ENCODE measurements at places on chromosomes 13 and 19. TPM values are rescaled to one million over a fixed set of nuclear protein-coding genes. Genes with fewer than 3 reads are reported as not detected.
A peak's percentile ranks its signal among the peaks of the same experiment; 100 is the strongest.

DNA sequence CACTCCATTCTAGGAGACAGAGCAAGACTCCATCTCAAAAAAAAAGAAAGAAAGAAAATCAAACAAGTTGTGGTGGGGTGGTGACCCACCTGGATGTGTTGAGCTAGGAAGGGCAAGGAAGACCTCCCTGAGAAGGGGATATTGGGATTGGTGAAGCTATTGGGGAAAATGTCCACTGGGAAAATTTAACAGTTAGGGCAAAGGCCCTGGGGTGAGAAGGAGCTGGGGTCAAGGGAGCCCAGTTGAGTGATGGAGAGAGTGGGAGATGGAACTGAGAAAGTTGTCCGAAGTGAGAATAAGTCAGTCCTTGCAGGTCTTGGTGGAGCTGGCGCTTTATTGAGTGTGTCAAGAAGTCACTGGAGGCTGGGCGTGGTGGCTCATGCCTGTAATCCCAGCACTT is 5.9 kb downstream of the SERTAD3 start:
- no peak for DNase-seq

DNA sequence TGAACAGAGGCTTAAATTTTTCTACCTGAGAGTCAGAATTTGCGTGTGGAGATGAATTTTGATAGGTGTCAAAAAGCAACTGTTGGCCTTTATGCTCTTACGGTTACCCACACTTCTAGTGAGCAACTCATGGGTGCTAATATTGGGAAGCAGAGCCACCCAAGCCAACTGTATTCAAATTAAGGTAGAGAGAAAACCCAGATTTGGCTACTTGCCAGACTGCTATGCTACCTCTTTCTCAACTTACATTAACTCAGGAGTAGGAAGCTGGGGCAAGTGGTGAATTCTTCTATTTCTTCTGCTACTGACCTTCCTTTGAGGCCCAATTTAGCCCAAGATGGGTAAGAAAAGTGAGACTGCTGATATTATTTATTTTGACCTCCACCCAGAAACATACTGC is 83.9 kb downstream of the OLFM4 start:
- DNase-seq, result no peak

DNA sequence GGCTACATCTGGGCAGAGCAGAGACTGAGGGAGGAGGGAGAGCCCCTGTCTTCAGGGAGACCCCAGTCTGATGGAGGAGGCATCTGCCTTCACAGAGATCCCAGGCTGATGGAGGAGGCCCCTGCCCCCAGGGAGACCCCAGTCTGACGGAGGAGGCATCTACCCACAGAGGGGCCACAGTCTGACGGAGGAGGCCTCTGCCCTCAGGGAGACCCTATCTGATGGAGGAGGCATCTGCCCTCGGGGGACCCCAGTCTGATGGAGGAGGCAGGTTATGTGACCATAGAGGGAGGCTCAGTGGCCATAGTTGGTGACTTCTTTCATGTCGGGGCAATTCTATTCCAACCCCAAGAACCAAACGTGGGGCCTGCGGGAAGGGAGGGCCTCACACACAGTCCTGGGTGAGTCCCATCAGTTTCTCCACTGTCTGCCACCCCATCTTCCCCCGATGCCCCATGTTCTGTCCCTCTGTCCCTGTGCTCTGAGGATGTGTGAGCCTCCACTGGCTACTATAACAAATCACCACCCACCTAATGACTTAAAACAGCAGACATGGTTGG is 14.3 kb downstream of the MISP start:
- no peak for DNase-seq

GRCh38 chr13:101309014-101309619 is 107.2 kb downstream of the NALCN start:
- DNase-seq, result no peak

DNA sequence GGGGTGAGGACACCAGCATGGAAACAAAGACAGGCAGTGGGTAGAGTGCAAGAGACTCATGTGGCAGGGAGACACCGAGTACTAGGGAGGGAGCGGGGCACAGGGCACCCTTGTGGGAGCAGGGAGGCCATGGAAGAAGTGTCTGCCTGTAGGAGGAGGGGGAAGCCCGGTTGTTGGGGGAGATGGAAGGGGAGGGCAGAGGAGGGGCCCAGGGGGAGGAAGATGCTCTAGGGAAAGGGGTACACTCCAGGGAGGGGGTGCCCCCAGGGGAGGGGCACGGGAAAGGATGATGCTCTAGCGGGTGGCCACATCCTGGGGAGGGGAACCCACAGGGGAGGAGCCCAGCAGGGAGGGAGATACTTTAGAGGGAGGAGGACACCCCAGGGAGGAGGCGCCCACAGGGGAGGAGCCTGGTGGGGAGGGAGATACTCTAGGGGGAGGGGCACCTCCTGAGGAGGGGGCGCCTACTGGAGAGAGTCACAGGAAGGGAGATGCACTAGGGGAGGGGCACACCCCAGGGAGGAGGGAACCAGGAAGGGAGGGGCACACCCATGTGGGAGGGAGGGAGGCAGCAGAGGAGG is 24.9 kb downstream of the CPAMD8 start:
- DNase-seq, result no peak

GRCh38 chr19:44611812-44612295 is 1.5 kb upstream of the IGSF23 start:
- DNase-seq, result no peak

- no peak for DNase-seq
Observed at GRCh38 chr19:37961198-37961597, 54.2 kb downstream of the SIPA1L3 start.

GRCh38 chr19:30092721-30093569 is 150.9 kb downstream of the URI1 start:
- no peak for DNase-seq

DNA sequence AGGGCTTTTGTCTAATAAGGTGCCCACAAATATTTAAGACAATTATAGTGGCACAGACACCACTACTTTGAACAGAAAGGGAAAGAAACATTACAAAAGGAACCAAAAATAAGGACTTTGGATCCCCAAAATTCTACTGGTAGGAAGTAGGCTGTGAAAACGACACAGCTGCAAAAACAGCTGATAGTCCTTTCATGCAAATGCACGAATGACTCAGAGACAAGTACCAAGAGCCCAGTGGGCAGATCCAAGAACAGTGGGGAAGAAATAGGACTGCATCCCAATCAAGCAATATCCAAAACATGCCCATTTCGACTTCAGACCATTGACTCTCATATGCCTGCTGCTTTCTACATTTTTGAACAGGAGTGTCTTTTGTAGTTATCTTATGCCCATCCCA is 269.4 kb upstream of the NBEA start:
- DNase-seq, result peak; percentile 21

DNA sequence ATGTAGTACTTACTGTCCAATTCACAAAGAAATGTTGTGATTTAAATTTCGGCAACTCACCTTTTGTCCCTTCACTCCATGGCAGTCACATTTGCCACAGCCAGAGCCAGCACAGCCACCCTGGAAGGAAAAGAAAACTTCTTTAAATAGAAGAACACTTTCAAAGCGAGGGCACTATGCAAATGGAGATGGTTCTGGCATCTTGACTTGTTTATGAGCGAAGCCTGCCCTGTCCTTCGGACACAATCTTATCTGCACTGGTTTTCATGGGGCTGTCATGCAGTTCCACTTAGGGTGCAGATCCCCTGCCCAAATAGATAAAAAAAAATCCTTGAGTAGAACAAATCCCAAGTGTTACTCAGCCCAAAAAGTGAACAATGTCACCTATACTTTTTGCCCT is 64.3 kb downstream of the COL4A1 start:
- DNase-seq, result no peak

GRCh38 chr13:59319276-59319675 is 844.5 kb downstream of the DIAPH3 start:
- no peak for DNase-seq

- DNase-seq, result no peak
Observed at GRCh38 chr19:4737955-4738600, 14.4 kb upstream of the DPP9 start.

DNA sequence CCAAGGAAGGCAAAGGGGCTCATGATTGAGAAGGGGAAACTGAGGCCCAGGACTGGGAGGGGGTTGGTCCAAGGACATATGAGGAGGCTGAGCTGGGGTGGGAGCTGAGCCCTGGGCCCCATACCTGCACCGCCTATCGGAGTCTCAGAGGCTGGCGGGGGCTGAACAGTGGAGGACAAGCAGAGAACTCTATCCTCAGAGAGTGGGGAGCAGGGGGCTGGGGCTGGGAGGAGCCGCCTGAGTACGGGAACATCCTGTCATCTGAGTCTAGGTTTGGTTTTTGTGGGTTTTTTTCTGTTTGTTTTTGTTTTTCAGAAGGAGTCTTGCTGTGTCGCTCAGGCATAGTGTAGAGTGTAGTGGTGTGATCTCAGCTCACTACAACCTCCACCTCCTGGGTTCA is 6.2 kb downstream of the ARRDC2 start:
- no peak for DNase-seq

DNA sequence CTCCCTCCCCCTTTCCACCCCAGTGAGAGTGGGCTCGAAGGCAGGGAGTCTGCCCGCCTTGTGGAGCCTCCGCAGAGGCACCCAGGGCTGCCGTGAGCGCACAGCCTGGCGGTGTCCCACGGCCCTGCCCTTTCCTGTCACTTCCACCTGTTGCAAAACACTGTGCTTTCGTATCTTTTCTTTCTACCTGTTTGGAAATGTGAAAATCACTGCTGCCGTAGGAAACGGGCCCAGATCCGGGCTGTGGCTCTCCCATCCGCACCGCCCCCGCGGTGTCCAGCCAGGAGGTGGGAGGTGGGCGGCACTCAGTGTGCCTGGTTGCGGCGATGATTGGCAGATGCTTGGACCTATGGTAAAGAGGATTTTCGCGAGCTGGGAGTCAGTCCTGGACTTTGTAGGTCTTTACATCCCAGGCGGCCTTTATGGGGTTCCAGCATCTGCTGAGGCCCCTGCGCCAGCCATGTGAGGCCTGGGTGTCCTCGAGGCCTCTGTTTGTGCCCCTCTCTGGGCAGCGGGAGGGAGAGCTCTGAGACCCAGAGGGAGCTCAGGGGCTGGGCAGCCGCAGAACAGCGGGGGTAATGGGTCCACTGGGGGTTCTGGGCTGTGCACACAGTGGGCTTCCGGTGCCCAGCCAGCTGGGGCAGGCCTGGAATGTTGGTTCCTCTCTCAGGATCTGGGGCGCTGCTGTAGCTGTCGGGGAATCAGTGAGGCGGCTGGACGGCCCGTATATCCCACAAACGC is 6.1 kb downstream of the STK11 start:
- DNase-seq, result no peak

GRCh38 chr13:27822873-27823311 is 30.6 kb downstream of the GSX1 start:
- no peak for DNase-seq

DNA sequence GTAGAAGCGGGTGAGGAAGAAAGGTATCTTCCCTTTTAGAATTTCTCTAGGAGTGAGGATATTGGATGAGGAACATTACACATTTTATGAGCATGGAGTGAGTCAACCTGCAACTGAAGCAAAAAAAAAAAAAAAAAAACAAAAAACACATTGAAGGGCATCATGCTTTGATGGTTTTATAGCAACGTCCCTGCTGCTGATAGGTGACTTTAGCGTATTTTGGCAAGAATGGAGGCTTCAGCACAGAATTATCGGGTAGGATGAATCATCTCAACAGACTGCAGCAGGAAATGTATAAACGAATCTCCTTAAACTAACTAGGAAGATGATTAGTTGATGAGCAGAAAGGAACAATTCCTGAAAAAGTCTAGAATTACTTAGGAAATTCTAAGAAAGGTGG is 1359.6 kb upstream of the ATXN8OS start:
- DNase-seq, result no peak

DNA sequence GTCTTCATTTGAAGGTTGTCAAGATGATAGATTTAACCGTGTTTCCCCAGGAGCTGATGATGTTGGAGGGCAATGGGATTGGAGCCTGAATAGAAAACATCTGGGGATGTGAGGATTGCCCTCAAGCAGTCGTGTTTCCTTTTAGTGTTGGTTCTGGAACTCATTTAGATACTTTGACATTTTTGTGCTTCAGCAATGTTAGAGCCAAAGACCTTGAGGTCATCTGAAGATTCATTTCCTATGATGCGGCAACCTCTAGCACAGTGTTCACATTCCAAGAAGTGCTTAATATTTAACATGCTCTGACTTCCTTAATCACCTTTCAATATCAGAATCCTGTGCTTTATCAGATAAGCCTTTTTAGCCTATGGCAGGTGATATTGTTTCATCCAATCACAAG is 82.7 kb downstream of the SLC10A2 start:
- DNase-seq, result no peak

GRCh38 chr13:46295491-46296114 is 83.9 kb downstream of the LRRC63 start:
- peak; percentile 53 for DNase-seq

DNA sequence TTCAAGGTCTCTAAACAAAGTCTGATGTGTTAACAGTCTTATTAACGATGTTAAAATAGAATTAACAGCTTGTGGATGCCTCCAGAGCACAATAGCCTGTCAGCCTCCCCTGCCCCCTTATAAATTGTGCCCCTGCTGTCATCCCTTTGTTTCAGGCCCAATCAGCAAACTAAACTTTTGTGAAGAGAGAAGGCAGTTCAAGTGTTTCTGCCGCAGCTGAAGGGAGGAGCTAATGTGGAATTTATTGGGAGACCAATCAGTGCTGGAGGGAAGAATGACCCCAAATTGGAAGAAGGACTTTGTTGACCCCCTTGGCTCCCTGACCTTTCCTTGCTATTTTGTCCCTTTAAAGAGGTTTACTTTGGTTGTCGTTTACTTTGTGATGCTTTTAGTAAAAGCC is 160.5 kb downstream of the TM9SF2 start:
- DNase-seq, result no peak

GRCh38 chr13:28716511-28716910 is 2.3 kb downstream of the SLC46A3 start:
- peak; percentile 60 for DNase-seq

DNA sequence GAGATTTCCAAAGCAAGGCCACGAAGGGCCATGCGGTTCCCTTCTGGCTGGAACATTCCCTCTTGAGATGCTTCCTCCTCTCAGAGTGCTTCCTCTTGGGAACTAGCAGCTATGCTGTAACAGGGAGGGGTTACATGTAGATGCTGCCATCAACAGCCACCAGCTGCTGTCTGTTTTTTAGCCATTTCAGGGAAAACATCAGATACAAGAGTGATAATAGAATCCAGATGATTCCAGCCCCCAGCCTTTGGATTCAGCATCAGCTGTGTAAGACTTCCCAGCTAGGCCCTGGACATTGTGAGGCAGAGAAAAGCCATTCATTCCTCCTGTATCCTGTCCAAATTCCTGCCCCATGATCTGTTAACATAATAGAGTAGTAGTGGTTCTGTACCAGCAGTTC is 8.2 kb upstream of the ZNF177 start:
- no peak for DNase-seq

- no peak for DNase-seq
Observed at GRCh38 chr13:105665284-105665683, 870.2 kb downstream of the EFNB2 start.

- DNase-seq, result no peak
Observed at GRCh38 chr19:10270180-10270615, 722 bp upstream of the ICAM1 start.

Gene EBI3
- total RNA-seq, result not detected

Gene ICAM1
- total RNA-seq, result 3.8 TPM

Gene SIGLEC12
- total RNA-seq, result not detected

Gene ADGRE2
- total RNA-seq, result not detected

Gene MAST1
- 3.4 TPM for total RNA-seq

Gene SPTBN4
- total RNA-seq, result 3.0 TPM
